Skeletal muscle cell (primary cell): ENCODE measurements at places on chromosomes 1 and 21.
A peak's percentile ranks its signal among the peaks of the same experiment; 100 is the strongest.

GRCh38 chr1:9120312-9120958 lies 8.5 kb downstream of the GPR157 start:
- no peak for DNase-seq

DNA sequence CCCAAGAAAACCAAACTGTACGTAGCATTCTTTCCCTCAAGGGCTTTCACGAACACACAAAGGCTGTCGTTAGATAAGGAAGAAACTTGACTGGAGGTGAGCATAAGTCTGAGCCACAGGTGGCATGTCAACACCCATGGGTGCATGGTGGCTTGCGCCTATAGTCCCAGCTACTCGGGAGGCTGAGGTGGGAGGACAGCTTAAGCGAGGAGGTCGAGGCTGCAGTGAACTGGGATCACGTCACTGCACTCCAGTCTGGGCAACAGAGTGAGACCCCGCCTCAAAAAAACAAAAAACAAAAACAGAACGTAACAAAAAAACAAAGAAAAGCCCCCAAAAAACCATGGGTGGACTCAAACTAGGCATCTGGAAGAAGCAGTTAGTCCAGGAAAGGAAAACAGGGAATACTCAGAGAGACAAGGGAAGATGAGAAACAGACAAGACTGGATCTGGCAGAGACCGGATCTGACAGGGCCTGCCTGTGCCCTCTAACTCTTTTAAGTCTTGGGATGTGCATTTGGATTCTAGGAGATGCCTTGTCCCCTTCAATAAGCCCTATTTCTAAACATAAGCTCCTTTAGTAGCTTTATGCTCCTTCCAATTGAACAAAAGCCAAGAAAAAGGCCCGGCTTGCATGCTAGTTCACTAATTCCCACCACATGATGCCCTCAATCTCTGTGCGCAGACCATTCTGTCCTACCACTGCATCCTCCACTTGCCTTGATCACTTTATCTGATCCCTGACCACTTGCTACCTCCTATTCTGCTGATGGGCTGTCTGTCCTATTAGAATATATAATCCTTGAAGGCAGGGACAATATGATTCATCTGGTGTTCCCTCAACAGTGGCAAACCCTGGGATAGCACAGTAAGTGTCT lies 73.8 kb downstream of the APP start:
- no peak for DNase-seq

DNA sequence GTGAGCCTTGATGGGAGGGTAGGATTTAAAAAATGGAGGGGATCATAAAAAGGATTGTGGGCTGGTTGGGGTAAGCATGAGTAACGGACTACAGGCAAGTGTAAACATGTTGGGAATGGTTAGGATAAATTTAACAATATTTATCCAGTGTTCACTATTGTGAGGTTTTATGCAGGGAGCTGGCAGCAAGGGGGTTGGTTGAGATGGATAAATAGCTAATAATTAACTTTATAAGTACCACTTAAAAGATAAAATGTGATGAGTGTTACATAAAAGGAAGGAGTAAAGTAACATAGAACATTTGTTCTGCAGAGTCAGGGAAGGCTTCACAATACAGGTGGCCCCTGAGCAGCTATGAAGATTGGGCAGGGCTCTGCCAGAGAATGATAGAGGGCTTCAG lies 109.0 kb downstream of the NGF start:
- DNase-seq: no peak

GRCh38 chr21:43981871-43982210 lies 30.3 kb upstream of the TRAPPC10 start:
- no peak for DNase-seq

GRCh38 chr1:228546541-228547463 lies 59.6 kb downstream of the RNF187 start:
- no peak for DNase-seq

GRCh38 chr1:92795166-92795565 lies 10.3 kb upstream of the EVI5 start:
- DNase-seq: no peak

DNA sequence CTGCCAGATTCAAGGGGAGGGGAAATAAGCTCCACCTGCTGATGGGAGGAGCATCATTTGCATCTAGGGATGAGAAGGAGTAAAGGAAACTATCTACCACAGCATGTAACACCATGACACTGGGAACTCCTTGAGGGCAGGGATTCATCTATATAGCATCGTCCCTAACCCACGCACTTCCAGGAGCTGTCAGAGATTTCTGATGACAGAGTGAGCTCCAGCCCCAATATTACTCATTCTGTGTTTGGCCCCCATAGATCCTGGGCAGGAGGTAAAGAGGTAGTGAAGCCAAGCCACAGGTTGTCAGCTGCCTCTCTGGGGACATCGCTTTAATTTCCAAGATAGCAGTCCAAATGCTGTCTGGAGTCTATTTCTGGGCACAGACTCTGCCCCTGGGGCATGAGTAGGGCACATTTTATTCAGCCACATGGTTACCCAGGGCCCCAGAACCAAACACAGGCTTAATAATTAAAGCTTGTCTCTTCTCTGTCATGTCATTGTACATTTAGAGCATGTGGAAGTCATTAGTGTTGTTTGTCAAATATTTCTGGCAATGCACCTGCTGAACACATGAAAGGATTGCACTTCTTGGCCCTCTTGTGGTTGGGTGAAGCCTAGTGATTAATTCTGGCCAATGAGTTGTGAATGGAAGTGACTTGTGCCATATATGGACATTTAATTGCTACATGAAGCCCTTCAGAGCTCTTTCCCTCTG lies 105.9 kb upstream of the POU3F1 start:
- DNase-seq: no peak

DNA sequence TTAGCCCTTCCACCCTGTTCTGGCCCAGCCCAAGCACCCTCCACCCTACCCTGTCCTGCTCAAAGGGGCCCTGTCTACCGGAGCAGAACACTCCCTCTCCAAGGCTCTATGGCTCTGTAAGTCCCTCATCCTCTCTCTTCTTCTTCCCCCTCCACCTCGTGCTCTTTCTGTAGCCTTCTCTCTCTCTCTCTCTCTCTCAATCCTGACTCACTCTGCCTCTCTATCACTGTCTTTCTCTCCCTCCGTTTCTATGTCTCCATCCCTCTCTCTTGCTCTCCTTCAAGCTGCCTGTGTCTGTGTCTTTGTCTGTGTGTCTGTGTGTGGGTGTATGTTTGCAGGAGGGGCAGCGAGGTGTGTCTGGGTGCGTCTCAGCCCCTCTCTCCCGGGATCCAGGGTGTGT lies 1.3 kb upstream of the ZNF678 start:
- DNase-seq: no peak

- peak; percentile 16 for DNase-seq
Measured at GRCh38 chr1:194512957-194513356, 1326.5 kb upstream of the B3GALT2 start.

GRCh38 chr1:25575191-25575590 lies 31.8 kb downstream of the LDLRAP1 start:
- DNase-seq: no peak

GRCh38 chr1:156144742-156145141 lies 8.6 kb upstream of the SEMA4A start:
- no peak for DNase-seq

DNA sequence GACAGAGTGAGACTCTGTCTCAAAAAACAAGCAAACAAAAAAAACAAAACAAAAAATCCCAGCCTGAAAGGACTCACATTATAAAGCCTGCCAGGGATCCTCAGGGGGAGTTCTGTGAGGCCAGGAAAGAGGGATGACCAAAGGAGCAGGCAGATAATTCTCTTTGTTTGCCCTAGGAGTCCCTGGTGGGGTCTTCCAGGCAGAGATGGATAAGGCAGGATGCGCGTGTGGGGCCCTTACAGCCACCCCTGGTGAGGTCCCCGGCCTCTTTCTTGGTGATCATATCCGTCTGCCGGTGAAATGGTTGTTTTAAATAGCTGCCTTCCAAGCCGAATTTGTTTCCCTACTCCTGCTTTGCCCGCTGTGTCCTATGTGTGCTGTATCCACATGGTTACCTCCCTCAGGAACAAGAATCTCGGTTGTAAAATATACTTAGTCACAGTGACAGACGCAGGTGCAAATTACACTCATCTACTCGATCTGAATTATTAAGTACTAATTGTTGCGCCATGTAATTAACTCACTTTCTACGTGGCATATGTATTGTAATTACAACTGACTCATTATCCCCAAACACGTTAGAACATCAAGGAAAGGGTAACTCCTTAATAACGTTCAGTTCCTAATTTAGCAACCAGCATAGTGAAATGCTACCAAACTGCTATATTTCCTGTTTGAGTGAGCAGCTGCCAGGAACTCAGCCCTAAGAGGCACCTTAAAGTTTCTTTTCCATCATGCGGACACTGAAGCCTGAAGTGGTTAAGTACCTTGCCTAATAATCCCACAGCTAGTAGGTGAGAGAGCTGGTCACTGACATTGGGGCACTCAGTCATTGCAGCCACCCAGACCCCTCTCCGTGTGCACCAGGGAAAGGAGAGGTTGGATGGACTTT lies 106.4 kb downstream of the ZSCAN20 start:
- DNase-seq: no peak

- no peak for DNase-seq
Measured at GRCh38 chr1:90568436-90568835, 148.7 kb downstream of the BARHL2 start.

GRCh38 chr1:158813164-158813563 lies 18.0 kb upstream of the MNDA start:
- DNase-seq: no peak

DNA sequence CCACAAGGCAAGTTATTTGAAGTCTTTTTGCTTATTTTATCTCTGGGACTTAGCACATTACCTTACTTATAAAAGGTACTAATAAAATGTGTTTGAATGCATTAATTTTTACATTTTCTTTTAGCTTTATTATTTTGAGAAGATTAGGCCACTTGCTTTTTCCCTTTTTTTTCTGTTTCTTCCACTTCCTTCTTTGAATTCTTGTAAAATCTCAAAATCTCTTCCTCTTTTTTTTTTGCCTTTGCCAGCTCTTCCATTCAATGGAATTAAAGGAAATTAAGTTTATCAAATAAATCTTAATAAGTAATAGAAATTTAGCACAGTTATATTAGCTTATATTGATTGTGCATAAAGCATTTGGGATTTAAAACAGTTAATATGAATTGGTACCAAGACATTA lies 260.9 kb downstream of the SRGAP2C start:
- no peak for DNase-seq

GRCh38 chr1:8412183-8412831 lies 94.4 kb downstream of the SLC45A1 start:
- peak; percentile 65 for DNase-seq

- no peak for DNase-seq
Measured at GRCh38 chr21:32829504-32829903, 57.9 kb upstream of the PAXBP1 start.
